Activated CD4-positive, alpha-beta T cell treated with anti-CD3 and anti-CD28 coated beads for 1 hour (primary cell): ENCODE measurements at places on chromosomes 3 and 15.

DNA sequence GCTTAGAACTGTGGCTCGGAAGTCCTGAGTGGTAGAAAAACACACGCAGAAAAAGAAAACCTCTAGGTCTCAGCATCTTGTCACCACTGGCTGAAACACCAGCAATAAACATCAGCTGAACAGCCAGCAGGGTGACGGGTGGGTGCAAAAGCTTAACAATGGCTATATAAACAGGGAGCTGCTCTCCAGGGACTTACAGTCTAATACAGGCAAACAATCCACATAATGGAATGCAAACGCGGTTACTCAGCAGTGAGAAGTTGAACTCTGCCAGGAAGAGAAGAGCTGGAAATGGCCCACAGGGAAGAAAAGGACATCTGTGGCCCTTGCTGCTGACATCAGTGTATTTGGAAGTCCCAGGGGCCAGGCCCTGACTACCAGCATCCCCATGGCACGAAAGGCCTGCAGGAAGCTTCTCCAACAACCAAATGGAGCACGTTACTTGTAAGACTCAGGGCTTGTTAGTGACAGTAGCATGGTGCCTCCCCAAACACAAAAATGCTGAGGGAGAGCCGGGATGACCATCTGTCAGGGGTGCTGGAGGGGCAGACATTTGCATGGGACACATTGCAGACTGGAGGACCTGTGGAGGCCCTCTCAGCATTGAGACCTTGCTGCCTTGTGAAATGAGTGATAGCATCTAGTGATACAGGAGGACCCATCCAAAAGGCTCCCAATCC, 3.0 kb downstream of the HEG1 start:
- DNase-seq: no peak

- DNase-seq: no peak
Measured at GRCh38 chr15:69663982-69664381, 211.4 kb downstream of the RPLP1 start.

- DNase-seq: no peak
Measured at GRCh38 chr3:130789782-130790322, 43.2 kb upstream of the PIK3R4 start.

- DNase-seq: no peak
Measured at GRCh38 chr3:136938334-136938733, 19.4 kb upstream of the IL20RB start.

- no peak for DNase-seq
Measured at GRCh38 chr3:71419369-71419768, 164.2 kb downstream of the FOXP1 start.

GRCh38 chr3:169842960-169843359, 26.8 kb downstream of the LRRC31 start:
- no peak for DNase-seq

GRCh38 chr3:196073255-196073753, 8.6 kb downstream of the TFRC start:
- DNase-seq: peak; percentile 51

GRCh38 chr3:72319194-72320094, 528.8 kb downstream of the SHQ1 start:
- no peak for DNase-seq
